ENCODE measurements at places on chromosomes 4 and X.

DNA sequence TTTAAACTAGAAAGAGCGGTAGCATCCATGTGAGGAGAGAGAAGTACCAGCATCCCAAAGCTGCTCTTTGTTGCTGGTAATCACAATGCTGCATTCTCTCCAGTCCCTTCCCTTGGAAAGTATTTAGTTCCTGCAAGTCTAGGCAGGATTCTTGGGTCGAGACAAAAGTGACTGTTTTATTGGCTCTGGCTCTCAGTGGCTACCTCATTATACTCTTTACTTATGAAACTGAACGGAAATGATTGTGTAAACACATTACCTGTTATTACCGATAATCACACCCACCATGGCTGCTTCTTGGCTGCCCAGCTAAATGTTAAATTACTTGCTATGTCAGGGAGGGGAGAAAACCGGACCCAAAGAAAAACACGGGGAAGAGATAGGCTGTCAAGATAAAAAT, 26.2 kb downstream of the ATXN3L start:
- no peak for DNase-seq

DNA sequence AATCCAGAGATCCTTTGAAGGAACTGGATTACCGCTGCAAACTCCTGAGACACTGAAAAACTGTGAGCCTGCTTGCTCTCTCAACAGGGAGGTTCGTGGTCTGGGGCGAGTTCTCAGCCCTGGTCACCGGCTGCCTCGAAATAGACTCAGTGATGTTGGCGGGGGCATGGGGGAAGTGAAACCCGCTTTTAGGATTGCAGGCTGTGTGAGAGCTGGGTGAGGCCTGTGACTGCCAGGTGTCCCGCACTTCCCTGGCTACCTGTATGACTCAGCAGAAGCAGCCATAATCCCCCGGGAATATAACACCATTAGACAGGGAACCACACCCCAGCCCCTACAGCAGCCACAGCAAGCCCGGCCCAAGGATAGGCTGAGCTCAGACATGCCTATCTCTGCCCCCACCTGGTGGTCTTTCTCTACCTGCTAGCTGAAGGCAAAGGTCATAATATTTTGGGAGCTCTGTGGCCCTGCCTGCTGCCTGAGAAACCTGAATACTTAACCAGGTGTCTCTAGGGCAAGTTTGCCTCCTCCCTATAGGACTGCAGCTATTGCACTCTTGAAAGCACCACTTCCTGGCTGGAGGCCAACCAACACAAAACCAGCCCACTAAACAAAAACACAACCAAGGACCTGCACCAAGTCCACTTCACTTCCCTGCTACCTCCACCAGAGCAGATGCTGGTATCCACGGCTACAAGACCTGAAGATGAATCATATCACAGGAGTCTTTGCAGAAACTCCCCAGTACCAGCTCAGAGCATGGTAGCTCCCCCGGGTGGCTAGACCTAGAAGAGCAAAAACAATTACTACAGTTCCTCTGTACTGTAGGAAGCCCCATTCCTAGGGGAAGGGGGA, 202.0 kb downstream of the RRAGB start:
- no peak for DNase-seq

DNA sequence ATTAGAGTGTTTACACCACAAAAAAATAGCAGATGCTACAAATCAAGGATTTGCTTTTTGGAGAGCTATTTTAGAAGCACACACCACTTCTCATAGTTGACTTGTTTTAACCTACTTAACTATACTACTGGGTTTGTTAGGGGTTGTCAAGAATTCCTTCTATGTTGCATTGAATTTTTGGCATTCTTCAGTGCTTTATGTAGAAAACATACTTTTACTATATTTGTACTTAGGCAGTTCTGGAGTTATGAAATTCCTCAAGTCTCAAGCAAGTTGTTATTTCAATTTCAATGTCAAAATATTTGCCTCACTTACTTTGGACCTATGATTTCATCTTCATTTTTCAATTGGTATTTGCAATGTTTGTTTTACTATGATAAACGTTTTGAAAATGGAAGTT, 449.6 kb downstream of the GLUD2 start:
- no peak for DNase-seq

DNA sequence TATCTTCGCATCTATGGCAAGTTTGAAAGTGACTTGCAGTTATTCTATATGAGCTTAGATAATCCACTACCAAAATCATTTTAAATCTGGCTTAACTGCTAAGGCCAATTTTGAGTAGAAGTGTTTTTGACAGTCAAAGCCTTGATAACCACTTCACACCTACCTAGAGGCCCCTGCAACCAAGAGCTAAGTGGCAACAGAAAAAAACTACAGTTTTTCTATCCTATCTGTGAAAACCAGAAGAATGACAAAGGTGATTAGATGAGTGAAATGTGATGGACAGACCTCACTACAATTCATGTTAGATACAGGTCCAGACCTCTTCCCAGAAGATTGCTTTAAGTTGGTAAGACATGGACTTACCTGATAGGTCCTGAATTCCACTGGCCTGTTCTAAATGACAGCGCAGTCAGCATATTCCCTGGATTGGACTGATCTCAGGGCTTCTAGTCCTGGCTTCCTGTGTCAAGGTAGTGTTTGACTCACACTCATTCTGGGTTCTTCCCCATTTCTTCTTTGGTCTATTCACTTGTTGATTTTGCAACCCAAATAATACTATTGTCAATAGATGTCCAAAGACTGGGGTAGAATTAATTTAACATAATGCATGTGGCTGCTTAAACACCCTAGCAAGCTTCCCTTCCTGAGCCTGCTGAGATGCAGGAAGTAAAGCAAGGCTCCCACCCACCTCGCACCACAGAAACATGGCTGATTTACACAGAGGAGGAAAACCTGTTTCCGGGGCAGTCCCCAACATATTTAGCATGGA, 65.1 kb downstream of the PPP3CA start:
- DNase-seq: no peak

- no peak for DNase-seq
Measured at GRCh38 chr4:120209706-120210105, 143.1 kb upstream of the MAD2L1 start.

- DNase-seq: no peak
Measured at GRCh38 chr4:10197952-10198351, 81.4 kb upstream of the WDR1 start.

GRCh38 chr4:119310826-119311225, 11.1 kb downstream of the FABP2 start:
- no peak for DNase-seq

DNA sequence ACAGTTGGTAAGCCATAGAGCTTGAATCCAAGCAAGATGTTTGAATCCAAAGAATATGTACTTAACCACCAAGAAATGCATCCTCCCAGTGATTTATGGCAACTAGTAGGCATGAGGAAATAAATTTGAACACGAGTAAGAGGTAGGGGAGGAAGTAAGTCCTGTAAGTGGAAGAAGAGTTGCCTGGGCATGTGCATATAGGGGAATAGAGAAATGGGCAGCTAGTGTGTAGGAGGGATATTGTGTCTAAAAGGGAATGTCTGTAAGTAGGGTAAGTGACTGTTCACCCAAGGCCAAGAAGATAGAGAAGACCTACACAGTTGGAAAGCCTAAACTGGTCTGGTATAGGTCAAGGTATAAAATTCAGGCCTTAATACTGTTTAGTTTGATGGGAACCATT, 4.6 kb downstream of the SH3BGRL start:
- DNase-seq: no peak

GRCh38 chrX:155028129-155028528, 1.5 kb downstream of the FUNDC2 start:
- DNase-seq: no peak

- no peak for DNase-seq
Measured at GRCh38 chrX:5155301-5155700, 1073.4 kb downstream of the NLGN4X start.

DNA sequence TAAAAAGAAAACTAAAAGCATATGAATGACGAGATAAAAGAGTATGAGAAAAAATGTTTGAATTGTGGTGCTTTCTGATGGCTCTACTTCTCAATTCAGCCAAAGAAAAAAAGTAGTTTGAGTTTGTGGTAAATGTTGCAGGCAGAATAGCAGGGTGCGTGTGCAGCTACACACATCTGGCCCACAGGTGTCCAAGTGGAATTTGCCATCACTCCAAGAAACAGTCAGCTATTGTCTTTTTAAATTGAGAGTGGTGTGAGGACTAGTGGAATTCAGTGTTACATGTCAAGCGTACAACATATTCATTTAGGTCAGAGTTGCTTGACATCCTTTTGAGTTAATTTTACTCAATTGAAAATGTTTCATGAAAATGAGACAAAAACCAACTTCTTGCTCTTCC, 424.8 kb upstream of the MAD2L1 start:
- DNase-seq: no peak

DNA sequence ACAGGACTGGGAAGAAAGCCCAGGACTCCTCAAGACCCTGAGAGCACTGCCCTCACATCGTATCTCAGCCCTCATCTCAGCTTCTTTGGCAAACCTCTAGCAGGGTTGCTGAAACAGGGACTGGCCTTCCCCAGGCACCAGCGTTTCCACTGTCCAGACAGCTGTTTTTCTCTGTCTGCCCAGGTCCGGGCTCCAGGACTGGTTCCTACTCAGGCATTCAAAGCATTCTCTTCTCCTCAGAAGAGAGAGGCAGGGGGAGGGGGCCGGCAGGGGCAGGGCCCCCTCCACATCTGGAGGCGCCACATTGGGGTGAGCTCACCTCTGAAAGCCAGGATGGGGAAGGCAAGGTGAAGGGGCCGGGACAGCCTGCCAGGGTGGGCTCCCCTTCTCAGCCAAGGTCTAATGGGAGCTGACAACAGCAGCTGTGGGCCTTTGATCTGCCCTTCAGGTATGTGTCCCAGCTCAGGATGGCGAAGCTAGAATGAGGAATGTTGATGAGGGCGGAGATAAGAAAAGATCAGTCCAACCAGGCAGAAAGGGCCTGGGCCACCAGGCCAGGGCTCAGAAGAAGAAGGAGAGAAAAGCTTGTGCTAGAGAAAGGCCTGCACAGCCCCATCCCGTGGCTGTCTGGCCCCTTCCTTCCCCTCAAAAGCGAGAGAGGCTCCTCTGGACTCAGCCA, 60.4 kb downstream of the PJA1 start:
- DNase-seq: no peak

- DNase-seq: peak; percentile 21
Measured at GRCh38 chr4:140367738-140368137, 5.7 kb upstream of the SCOC start.

DNA sequence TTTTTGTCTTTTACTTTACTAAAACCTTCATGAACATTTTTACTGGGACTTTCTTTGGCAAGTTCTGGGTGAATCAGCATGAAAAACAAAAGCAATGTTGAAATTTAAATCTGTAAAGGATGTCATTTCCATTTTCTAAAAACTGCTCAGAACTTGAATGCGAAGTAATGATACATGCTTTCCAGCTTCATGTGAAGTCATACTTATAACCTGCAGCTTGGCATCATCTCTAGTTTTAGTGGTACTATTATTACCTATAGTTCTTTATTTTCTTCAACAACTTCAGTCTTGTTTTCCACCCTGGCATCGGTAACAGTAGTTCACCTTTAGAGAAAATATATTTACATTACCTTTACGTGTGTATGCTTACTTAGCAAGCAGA, 421.4 kb upstream of the DIPK2B start:
- no peak for DNase-seq

GRCh38 chr4:82560853-82561785, 669 bp downstream of the TMEM150C start:
- peak; percentile 53 for DNase-seq

DNA sequence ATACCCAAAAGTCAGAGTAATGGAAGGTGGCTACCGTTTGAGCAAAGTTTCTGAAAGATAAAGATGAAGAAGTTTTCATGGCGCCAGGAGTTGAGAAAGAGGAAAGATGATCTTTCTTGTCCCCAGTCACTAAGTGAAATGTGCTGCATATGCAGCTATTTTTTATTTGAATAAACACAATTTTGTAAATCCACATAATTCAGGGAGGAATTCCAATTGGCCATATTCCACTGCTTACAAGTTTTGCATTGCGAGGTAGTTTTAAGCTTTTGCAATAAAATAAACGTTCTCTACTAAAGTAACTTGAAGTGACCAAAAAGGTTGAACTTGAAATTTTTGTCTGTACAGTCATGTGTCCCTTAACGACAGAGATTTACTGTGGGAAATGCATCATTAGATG, 139.3 kb upstream of the VCX2 start:
- no peak for DNase-seq

DNA sequence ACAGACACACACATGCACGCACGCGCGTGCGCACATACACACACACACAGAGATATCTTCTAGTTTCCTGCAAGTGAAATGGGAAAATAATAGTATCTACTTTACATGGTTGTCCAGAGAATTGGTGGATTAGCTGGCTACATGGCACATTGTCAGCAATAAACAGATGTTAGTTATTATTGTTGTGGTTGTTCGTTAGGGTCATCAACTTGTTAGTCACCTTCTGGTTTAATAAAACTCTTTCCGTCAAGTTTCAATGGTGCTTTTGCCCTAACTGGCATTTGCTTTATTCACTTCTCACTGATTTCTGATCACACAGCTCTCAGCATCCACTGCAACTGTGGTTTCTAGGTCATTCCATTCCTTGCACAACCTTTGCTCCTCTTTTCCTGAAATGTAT, 25.4 kb upstream of the RASL11B start:
- DNase-seq: peak; percentile 47

DNA sequence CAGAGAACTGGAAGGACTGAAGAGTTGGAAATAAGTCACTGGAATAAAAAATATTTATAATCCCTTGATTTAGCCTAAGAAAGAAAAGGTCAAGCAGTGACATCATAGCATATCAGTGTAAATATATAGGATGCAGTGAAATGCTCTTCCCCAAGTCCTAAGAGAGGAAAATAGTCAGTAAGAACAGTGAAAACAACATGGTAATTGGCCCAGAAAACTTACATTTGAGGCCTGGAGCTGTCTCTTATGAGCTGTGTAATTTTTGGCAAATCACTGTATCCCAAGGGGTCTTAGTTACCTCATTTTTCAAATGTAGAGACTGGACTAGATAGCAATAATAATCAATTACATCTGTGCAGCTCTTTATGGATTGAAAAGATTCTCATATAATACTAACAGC, 255.7 kb upstream of the AR start:
- no peak for DNase-seq

- DNase-seq: no peak
Measured at GRCh38 chr4:118739022-118739713, 54.0 kb downstream of the METTL14 start.

Data from GM03348 (cell line).